ENCODE measurements at places on chromosomes 5 and 9.
A peak's percentile ranks its signal among the peaks of the same experiment; 100 is the strongest.

GRCh38 chr5:24491490-24491889, 153.3 kb downstream of the CDH10 start:
- no peak for DNase-seq

- DNase-seq, result no peak
Measured at GRCh38 chr9:115525111-115526058, 407.4 kb upstream of the TNC start.

- peak; percentile 18 for DNase-seq
Measured at GRCh38 chr5:33936004-33936380, 194 bp upstream of the RXFP3 start.

DNA sequence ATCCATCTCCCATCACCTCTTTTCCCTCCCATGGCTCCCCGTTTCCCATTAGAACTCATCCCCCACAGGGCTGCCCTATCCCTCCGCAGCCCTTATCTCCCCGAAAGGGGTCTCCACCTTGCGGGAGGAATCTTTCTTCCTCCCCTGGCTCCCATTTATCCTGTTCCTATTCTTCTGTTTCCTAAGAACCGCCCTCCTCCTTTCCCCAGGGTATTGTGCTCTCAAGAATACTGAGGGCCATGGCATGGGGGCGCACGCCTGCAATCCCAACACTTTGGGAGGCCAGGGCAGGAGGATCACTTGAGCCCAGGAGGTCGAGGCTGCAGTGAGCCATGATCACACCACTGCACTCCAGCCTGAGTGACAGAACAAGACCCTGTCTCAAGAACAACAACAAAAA, 665 bp downstream of the CD72 start:
- DNase-seq, result no peak

GRCh38 chr9:109683521-109683920, 96.5 kb upstream of the PALM2AKAP2 start:
- no peak for DNase-seq

DNA sequence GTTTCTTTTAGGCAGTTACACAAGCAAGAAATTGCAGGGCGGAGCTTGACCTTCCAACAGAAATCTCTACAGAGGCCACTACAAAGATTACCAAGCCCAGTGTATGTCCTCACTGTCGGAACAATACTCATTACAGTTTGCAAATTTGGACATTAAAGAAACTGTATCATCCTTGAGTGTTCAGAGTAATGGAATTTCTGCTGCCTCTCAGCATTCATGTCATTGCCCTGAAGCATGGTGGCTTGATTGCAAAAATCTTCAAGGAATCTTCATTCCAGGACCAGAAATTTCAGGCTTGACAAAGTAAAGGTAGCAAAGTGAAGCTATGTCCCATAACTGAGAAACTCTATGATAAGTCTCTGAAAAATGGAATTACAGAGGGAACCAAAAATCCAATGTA, 134.6 kb upstream of the MAP3K1 start:
- DNase-seq, result no peak

DNA sequence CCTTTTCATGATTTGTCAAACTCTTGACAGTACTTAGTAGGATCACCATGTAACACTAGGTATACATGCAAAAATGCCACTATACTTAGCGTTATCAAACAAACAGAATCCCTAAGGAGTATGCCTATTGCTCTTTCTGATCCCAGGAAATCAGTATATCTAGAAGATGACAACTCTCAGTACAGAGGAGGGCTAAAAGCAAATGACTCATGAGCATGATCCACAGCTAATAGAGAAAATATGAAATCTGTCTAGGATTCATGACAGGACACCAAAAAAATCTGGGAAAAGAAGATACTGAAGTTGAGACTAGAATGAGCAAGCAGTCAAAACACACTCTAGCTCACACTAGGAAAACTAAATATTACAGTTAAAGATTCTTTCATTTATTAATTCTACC, 89.2 kb downstream of the RAPGEF6 start:
- DNase-seq, result no peak

DNA sequence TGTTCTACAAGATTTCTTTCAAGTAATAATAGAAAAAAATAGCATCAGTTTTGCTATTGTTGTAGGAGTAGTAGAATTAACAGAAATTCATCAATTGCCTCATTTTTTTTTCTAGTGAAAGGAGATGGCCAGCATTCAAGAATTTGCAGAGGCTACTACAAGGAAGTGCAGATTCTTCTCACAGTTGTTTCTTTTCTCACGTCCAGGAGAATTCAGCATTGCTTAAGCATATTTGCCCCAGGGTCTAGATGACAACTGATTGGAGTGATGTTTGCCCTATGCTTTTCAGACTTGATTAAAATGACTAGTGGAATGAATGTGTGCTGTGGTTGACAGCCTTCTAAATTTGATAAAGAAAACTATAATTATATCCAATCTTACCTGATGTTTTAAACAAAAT, 46.6 kb upstream of the SLC12A2 start:
- no peak for DNase-seq

- DNase-seq, result no peak
Measured at GRCh38 chr9:118596374-118597015, 772.7 kb downstream of the BRINP1 start.

DNA sequence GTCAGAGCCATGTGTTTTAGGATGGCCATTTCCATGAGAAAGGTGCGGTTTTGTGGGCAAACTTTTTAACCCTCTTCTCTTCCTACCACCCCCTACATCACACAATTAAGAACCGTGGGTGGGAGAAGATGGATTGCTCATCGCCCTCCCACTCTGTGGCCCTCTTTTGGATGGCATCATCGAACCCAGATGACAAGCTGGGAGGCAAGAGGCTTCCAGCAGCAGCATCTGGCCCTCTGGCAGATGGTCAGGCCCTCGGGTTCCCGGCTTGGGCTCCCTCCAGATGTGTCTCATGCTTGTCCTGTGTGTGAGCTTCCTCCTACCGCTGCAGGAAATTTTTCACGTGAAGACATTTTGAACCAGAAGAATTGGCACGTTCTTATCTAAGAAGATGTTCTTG, 199.9 kb downstream of the EBF1 start:
- DNase-seq, result peak; percentile 50

GRCh38 chr9:124214596-124215367, 43.0 kb upstream of the NEK6 start:
- DNase-seq, result no peak

- no peak for DNase-seq
Measured at GRCh38 chr5:180976518-180976917, 12.1 kb upstream of the BTNL3 start.

DNA sequence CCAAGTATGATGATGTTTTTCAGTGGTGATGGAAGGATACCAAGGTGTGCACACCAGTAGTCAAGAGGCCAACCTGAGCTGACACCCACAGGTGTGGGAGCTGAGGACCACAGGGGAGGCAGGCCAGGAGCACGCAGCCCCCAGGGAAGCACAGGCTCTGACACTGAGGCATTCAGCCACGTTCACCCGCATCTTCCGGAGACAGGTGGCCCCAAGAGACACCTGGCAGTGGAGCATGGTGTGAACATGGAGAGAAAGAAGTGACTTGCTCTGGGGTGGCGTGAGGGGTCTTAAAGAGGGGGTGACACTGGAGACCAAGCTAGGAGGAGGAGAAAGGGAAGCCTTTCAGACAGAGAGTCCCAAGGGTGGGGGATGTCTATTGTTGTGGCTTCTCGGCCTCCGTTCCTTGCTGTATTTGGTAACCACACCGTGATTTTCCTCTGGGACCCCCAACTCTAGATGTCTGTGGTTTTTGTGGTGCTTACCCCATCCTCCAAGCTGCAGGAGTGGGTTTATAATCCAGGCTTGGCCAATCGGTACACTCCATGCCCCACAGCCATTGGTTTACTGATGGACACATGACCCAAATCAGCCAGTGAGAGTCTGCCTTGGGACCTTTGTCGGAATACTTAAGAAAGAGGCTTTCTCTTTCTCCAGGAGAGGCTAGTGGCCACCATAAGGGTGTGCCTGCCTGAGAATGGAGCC, 84.6 kb downstream of the HRH2 start:
- DNase-seq, result no peak

DNA sequence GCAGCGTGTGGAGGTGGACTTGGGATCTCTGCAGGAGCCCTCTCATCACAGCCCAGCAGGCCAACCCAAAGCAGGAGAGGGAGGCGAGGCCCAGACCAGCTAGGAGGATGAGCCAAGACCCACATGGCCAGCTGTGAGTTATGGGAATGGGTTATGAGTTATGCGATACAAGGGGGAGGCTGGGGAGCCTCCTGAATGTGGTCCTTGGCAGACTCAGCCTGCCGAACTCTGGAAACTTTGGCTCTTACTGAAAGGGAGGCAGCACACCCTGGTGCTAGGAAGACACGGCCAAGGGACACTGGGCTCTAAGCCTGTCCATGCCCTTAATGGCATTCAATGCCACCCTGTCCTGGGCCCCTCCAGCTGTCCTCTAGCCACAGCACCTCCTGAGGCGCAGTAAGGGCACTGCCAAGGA, 7.7 kb upstream of the VAV2 start:
- DNase-seq, result no peak

- DNase-seq, result no peak
Measured at GRCh38 chr5:149267241-149267973, 4.3 kb upstream of the AFAP1L1 start.

- DNase-seq, result no peak
Measured at GRCh38 chr5:101929628-101930027, 366.5 kb downstream of the SLCO4C1 start.

- peak; percentile 69 for DNase-seq
Measured at GRCh38 chr9:129968690-129969485, 74.1 kb downstream of the FNBP1 start.

DNA sequence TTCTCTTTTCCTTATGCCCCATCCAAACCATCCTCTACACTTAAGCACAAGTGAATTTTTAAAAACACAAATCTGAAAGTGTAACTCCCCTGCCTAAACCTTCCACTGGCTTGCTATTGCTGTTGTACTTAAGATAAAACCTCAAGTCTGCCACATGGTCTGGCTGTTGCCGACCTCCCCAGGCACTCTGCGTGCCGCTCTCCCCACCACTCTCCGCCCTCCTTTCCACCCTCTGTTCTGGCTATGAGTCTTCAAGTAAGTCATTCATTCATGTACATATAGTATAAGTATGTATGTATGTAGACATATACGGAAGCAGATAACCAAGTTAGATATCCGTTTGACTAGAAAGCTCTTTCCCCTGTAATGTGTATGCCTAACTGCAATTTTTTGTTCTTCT, 94.7 kb upstream of the ANKRD55 start:
- no peak for DNase-seq

DNA sequence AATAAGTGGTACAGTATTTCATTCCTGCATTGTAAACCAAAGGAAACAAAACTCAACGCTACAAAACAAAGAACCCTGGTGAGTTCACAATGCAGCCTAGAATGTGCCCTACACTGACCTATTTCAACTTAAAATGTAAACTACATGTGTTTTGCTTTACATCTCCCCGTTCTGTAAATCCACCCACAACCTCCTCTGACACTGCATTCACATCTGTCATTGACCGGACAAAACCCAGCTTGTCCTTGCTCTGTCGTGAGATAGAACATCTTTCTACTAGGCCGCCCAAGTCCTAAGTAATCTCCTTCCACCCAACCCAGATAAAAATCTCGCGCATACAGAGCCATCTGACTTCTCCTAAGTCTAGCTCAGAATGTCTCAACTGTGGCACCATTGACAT, 6.1 kb upstream of the VLDLR start:
- no peak for DNase-seq

- no peak for DNase-seq
Measured at GRCh38 chr9:131329241-131329641, 39.7 kb downstream of the PLPP7 start.

DNA sequence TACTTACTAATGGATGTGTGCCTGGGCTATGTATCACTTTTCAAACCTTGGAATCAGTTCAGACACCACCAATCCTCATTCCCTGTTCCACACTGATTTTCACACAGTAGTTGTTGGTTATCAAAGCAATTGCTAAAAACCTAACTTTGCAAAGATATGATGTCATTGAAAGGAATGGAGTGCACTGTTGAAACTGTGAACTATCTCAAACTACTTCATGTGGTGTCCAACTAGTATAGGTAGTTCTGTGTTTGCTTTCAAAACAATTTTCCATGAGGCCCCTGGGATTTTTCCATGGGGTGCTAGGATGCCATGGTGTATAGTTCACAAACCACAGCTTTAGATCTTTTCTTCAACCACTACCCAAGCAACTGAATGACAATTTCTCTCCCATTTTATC, 17.8 kb downstream of the INIP start:
- no peak for DNase-seq

GRCh38 chr9:8858596-8859161, 1059.1 kb upstream of the DMAC1 start:
- DNase-seq, result no peak

GRCh38 chr5:166596043-166596442, 1695.4 kb upstream of the WWC1 start:
- DNase-seq, result no peak

GRCh38 chr5:140977003-140977402, 10.7 kb downstream of the PCDHAC2 start:
- no peak for DNase-seq

GRCh38 chr5:175264406-175264805, 179.6 kb downstream of the DRD1 start:
- no peak for DNase-seq

DNA sequence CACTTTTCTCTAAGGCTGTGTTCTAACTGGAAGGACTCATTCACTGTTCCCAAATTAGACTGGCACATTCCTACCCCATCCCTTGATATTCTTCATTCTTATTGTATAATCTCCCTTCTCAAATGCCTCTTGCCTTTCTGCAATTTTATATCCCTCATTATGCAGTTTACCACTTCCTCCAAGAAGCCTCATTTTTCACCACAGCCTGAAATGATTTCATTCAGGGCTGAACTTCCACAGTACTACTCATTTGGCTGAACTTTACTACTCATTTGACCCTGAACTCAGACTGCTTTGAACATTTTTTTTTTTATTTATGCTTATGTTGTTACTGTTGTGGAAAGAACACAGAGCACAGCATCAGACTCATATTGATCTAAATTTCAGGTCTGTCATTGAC, 32.7 kb downstream of the GRIA1 start:
- DNase-seq, result peak; percentile 25

DNA sequence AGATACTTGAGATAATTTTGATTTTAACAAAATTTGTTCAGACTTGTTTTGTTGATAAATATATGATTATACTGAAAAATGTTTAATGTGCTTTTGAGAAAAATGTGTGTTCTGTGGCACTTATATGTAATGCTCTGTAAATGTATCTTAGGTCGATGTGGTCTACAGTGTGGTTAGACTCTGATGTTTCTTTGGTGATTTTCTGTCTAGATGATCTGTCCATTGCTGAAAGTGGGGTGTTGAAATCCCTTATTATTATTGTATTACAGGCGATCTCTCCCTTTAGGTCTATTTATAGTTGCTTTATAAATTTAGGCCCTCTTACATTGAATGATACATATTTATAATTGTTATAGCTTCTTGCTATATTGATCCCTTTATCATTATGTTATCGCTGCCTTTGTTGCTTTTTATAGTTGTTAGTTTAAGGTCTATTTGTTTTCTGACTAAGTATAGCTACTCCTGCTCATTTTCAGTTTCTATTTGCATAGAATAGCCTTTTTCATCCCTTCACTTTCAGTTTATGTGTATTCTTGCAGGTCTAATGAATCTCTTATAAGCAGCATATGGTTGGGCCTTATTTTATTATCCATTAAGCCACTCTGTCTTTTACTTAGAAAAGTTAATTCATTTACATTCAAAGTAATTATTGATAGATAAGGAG, 124.3 kb downstream of the MRPS30 start:
- DNase-seq, result no peak
